ENCODE measurements at places on chromosomes 1 and 21.

DNA sequence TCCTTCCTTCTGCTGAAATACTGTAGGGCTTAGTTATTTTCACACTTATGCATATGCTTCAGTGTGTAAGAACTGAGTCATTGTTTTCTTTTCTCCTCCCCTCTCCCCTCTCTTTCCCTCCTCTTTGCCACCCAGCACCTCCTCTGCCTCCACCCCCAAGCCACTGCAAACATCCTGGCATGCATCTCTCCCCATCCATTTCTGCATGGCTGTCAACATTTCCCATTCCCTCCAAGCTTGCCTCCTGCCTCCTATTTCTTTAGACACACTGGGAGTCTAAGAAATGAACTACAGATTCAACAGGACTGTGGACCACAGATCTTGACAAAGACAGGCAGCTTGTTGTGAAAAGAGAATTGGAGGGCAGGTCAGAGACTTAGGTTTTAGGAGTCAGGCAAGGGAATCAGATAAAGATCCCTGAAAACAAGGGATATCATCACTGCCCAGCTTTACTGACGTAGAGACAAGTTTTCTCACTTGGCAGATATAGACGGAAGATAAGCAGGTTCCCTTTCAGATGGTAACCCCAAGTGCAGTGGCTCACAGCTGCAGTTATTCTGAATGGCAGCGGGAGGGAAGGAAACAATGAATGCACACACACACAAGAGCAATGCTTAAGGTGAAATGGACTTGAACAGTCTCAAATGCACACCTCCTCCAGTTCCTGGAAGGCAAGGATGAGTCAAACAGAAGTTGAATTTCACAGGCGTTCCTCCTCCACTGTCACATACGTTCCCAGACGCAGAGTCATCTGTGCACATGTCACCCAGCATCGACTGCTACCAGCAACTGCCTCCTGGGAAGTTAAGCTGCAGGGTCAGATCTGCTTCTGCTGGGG, 56.1 kb downstream of the HIVEP3 start:
- no peak for DNase-seq

GRCh38 chr1:206685769-206686477, 1.2 kb downstream of the MAPKAPK2 start:
- DNase-seq: no peak

DNA sequence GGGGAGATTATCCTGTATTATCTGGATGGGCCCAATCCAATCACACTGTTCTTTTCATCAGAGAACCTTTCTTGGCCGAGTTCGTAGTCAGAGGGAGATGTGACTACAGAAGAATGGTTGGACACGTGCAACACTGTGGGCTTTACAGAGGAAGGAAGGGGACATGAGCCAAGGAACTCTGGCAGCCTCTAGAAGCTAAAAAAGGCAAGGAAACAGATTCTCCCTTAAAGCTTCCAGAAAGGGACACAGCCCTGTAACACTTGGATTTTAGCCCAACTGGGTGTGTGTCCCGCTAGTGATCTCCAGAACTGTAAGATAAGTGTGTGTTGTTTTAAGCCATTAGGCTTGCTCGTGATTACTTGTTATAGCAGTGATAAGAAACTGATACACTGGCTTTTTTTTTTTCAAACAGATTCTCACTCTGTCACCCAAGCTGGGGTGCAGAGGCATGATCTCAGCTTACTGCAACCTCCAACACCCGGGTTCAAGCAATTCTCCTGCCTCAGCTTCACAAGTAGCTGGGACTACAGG, 53.9 kb upstream of the FBXO28 start:
- DNase-seq: no peak

DNA sequence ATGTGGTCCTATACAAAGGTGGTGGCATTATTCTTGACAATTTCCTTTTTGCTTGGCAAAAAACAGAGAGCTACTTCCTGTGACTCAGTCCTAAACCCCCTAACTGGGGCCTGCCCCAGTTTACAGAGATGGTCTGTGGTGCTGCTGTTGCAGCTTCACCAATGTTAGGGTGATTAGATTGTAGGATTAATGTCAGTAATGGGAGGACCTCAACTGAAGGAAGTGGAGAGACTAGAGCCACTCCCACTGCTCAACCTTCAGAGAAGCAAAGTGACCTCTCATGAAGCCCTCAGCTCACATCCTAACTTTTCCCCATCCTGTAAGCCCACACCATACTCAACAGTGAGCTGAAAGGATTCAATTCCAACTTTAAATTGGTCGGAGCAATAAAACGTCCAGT, 3.6 kb downstream of the S100A6 start:
- no peak for DNase-seq

DNA sequence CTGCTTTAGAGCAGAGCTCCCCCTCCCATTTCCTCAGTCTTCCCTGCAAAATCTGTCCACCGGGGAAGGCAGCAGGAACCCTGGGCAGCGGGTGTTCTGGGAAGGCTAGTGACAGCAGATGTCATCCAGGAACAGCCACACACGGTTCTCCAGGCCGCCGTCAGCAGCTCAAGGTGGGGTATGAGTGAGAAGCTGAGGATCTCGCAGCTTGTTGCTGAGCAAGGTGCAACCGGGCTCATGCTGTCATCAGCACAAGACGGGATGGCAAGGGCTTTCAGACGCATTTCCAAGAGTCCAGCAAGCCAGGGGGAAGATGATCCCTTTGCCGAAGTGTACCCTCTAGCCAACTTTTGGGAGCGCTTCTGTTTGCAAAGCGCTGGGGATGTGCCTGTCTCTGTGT, 23.0 kb upstream of the SPSB1 start:
- DNase-seq: no peak

DNA sequence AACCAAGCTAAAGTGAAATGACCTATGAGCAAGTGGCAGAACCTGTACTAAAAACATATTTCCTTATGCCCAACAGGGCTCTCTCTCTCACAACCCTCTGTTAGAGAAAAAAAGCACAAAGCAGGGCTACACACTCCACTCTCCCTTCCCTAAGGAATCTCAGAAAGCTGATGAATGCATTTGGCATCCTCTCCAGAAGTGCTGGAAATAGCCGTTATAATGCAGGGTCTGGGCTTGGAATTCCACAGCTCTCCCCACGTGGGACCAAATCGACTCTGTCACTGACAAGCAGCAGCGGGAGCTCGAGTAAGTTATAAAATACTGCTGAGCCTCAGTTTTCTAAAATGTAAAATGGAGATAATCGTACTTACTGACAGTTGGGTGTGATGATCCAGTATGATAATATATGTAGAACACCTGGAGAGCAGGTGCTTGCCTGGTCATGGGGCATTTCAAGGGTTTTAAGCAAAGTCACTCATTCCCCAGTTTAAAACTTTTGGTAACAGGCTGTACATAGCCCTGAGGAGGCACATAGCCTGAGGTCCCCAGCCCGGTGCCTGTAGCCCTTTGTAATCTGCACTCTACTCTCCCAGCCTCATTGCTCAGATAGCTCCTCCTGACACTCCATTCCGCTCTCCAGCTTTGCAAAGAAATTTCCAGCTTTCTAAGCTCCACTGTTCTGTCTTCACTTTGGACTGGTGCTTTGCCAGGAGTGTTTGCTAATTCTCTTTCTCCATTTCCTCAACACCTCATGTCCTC, 175.6 kb upstream of the DAB1 start:
- no peak for DNase-seq

- no peak for DNase-seq
Observed at GRCh38 chr1:39568208-39568607, 8.4 kb downstream of the PABPC4 start.

GRCh38 chr1:44575396-44575795, 98.9 kb downstream of the TMEM53 start:
- DNase-seq: no peak

DNA sequence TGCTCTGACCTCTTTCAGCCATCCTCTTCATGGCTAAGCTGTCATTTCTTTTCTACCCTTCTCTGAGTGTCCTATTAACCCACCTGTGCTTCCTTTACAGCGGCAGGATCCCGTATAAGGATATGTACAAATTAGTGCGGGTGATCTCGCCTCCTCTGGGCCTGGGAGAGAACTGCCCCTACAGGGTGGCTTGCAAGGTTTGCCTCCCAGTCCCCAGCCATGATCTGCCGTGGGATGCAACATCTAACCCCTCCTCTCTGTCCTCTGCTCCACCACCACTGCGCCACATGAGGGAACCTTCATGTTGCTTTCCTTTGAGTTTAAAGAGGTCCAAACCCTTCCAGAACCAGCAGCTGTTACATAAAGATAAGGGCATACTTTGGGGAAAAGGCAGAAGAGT, 282.2 kb downstream of the ZNF648 start:
- no peak for DNase-seq

DNA sequence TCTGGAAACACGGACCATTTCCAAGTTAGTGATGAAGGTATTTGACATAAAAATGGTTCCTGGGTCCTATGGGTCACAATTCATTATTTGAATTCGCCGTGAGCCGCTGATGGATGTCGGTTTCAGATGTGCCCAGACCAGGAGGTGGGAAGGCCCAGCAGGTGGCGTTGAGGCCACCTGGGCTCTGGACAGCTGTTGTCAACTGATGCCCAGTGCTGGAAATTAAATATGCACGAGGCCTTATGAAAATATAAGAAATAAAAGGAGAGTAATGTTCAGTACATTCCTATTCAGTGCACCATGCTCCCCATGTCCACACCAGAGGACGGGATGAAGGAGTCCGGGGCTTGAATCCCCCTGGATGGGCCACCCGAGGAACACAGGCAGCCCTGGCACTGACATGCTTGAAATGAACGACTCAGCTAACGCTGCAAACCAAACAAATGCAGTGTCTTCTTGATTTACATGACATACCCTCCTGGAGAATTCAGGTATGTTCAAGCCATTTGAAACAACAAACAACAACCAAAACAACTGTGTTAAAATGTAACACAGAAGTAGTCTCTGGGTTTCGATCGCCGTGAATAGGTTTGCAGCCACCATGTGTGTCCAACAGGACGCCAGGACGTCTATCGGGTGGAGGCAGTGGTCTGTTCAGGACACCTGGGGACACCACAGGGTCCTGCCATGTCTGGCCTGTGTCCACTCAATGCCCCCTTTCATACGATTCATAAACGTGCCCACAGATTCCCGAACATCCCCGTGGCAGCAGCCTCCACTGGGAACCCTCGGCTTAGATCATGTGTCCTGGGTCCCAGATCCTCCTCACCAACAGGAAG, 6.1 kb downstream of the TFF3 start:
- DNase-seq: no peak

DNA sequence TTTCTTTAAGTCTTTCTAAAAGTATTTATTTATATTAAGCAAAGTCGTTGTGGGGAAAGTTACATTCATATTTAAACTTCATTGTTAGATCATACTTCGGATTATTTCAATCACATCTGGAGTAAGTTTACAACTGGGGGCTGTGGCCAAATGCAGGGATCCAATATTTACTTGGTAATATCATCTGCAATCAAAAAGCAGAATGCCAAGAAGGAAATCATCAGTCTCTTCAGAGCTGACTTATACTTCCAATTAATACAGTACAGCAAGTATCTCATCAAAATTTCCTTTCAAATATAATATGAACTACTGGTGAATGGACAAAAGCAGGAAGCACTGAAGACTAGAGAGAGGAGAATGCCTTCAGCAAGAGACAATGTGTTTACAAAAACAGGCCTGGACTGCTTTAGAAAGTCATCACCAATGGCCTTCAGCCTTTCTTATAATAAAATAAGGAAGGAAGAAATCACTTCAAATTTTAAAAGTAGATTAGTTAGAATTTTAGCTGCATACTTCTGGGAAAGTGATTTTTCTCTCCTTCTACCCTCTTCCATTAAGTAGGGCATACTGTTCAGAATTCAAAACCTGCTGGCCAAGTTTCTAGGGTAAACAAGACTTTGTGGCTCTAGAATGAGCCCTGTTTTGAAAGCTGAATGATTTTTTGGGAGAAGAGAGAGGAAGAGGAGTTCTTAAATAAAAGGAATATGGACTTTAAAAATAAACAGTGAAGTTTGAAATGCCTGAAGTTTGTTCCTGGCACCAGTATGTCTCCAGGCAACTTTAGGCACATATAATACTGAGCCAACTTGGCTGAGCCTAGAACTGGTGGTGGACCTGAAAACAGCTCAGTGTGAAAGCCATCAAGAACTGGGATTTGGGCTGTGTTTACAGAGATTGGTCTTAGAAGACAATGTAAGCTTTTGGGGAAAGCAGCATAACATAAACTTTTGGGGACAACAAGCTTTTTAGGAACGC, 22.2 kb upstream of the MYOC start:
- DNase-seq: no peak

- DNase-seq: no peak
Observed at GRCh38 chr1:66339944-66340343, 194.0 kb upstream of the SGIP1 start.

DNA sequence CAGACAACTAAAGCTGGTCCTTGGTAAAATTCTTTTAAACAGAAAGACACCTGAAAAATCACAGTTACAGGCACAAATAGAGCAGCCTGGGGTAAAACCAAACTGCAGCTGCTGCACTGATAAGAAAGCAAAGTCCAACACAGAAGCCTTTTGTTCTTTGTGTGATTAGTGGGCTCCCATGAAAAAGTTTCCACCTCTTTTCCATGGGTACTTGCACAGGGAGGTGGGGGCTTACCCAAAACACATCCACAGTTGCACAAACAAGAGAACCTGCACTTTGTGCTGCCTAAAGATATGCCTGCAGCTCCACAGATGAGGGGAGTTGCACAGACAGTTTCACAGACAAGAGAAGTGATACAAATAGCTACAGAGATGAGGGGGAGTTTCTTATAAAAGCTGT, 106.7 kb upstream of the SLC5A9 start:
- DNase-seq: no peak

- no peak for DNase-seq
Observed at GRCh38 chr1:55287723-55288122, 72.6 kb upstream of the USP24 start.

DNA sequence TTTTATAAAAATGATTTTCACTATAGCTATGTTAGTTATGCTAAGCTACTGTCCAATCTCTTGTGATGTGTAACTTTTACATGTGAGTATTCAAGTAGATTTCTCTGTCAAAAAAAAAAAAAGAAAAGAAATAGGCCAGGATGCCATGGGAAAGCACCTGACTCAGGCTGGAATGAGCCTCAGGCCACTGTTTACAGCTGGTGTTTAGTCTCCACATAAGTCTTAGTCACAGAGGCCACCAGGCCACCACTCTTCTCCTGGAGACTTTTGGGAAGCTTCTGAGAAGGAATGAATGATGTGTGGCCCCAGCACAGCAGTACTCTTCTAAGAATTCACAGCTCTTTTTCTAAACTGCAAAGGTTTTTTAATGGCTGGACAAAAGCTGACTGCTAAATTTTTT, 48.9 kb downstream of the CHML start:
- no peak for DNase-seq

DNA sequence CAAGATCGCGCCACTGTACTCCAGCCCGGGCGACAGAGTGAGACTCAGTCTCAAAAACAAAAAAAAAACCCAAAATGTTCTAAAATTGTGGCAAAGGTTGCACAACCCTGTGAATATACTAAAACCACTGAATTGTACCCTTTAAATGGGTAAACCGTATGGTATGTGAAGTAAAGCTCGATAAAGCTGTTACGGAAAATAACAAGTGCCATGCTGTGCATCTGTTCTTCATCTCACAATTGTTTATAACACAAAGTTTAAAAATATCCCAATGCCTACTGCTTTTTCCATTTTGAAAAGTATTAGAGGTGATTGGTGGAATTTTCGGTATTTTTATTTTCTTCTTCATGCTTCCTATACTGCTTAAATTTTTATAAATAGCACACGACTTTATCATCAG, 111.5 kb downstream of the ENAH start:
- no peak for DNase-seq

GRCh38 chr1:211487082-211487481, 4.9 kb downstream of the RD3 start:
- no peak for DNase-seq
